ENCODE measurements at places on chromosomes 12 and 14.
A peak's percentile ranks its signal among the peaks of the same experiment; 100 is the strongest.

DNA sequence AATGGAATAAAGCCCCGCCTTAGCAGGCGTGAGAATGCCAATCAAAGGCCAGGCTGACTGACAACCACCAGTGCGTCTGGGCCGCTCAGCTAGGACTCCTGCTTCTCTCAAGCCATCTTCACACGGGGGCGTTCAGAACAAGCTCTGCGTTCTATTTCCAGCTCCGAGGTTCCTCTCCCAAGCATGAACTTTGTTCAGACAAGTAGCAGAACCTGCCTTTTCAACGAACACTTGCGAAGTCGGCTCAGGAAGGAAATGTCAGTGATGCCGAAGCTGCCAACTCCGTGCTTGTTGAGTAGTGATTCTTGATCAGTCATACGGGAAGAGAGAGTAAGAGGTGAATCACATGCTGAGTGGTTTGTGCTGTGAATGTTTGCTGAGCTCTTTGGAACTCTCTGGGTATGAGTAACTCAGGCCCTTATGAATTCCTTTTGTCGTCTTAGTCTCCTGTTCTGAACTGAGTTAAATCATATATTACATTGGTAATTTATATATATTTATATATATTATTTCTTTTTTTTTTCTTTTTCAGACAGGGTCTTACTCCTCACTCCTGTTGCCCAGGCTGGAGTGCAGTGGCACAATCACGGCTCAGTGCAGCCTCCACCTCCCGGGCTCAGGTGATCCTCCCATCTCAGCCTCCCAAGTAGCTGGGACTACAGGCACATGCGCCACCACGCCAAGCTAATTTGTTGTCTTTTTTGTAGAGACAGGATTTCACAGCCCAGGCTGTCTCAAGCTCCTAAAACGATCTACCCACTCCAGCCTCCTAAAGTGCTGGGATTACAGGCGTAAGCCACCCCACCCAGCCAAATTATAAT, 29.4 kb upstream of the BCL7A start:
- peak; percentile 99 for DNase-seq

DNA sequence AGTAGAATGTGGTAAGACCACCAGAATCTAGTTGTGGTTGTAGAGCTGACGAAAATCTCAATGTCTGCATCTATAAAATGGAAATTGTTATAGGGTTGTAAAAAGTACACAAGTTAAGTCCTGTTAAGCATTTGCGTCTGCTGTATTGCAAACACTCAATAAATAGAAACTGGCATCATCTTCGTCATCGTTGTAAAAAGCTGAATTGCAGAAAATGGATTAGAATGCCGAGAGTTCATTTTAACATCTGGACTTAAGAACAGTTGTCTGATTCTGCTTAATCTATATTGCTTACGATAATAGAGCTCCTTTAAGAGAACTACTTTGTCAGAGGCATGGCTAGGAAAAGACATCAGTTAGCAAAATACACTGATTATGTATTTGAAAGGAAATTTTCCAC, 33.2 kb downstream of the KCNMB4 start:
- DNase-seq, result no peak

GRCh38 chr14:85442996-85443395, 86.9 kb upstream of the FLRT2 start:
- no peak for DNase-seq

DNA sequence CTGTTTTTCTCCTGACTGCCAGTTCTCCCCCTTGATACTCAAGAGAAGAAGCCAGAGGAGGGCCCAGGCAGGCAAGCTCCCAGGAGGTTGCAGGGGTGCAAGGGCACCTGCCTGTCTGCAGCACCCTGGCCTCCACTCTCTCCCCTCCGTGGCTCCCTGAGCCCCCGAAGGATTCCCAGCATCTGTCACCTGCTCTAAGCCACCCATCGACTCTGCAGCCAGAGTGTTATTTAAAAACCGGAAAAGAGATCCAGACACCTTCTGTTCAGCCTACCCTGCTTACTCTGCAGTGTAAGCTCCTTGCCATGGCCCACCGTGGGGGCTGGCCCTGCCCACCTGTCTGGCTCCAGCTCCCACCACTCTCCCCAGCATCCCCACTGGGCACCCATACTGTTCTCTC, 121.4 kb downstream of the KSR2 start:
- DNase-seq, result no peak

GRCh38 chr14:89107626-89108025, 283.2 kb downstream of the TTC8 start:
- no peak for DNase-seq

- peak; percentile 1 for DNase-seq
These were observed 69.4 kb downstream of the GRIN2B start for GRCh38 chr12:13911756-13912554.

GRCh38 chr14:92600318-92601053, 86.9 kb downstream of the RIN3 start:
- DNase-seq, result peak; percentile 84

DNA sequence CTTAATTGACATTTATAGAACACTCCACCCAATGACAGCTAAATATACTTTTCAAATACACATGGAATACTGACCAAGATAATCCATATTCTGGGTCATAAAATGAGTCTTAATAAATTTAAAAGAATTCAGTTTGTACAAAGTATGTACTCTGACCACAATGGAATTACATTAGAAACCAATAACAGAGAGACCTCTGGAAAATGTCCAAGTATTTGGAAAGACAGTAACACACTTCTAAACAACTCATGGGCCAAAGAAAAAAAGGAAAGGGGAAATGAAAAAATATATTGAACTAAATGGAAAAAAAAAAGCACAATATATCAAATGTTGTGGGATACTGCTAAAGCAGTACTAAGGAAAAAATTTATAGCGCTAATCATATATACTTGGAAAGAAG, 52.0 kb downstream of the CRACR2A start:
- no peak for DNase-seq

- no peak for DNase-seq
These were observed 16.6 kb upstream of the DTX1 start for GRCh38 chr12:113039911-113040445.

DNA sequence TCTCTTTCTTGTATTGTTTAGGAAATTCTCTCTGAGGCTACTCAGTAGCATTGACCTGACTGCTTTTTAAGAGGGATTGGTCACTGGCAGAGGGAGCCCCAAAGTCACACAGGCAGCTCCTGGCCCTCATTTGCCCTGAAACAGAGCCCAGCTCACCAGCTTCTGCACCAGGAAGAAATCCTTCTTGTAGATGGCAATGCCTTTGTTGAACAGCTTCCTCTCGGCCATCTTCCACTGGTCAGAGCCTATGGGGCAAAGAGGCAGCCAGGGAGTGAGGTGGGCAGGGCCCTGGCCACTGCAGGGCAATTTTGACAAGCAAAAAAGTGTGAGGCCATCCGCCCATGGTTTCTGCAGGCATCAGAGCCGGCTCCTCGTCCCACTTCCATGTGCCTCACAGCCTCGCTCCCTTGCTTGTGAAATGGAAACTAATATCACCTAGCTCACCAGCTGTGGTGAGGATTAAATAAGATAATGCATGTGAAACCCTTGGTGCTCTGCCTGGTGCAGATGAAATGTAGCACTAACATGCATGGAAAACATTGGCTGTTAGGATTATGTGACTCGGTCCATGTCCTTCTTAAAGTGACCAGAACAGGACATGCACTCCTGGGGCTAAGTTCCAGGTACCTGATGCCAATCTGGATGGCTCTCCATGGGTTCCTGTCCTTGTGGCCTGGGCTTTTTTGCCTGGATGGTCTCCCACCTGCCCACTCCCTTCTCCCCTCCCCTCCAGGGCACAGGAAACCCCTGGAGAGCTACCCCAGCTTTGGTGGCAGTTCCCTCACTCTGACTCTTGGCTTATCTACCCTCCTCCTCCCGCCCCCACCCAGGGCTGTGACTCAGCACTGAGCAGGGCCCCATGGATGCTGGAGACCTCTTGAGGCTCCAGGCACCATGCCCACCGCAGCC, 11.2 kb upstream of the PNMA1 start:
- DNase-seq, result peak; percentile 83

- no peak for DNase-seq
These were observed 250.9 kb upstream of the CRY1 start for GRCh38 chr12:107344035-107344808.

DNA sequence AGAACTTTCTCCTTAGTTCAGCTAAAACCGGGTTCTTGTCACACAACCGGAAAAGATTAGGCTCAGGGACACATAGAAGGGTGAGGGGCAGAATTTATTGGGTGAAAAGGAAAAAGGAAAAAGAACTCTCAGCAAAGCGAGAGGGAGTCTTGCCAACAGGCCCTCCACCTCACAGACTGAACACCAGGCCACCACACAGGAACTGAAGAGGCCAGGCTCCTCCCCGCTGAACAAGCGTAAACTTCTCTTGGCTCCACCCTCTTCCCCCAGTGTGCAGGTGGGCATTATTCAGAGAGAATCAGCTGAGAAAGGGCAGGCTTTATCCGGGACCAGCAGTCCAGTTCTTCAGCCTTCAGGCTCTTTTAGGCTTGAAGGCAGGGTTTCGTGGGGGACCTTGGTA, 125.6 kb upstream of the FGD4 start:
- DNase-seq, result no peak

DNA sequence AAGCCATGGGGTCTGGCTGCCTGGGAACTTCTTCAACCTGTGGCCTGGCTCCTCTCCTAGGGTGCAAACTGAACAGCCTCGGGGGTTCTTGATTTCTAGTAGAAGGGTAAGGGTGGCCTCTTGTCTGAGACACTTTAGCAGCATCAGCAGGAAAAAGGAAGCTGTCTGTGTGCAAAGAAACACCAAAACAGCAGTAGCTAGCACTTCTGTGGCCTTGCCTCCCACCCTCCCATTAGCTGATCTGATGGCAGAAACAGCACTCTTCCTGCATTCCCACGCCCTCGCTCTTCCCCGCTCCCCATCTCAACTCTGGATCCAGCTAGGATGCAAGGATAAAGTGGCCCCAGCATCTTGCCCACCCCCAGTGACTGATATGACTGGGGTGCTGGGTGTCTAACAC, 20.7 kb downstream of the SLC7A8 start:
- no peak for DNase-seq

GRCh38 chr12:56760460-56760859, 2.7 kb upstream of the HSD17B6 start:
- no peak for DNase-seq

- DNase-seq, result no peak
These were observed 477.1 kb downstream of the SLC16A7 start for GRCh38 chr12:60072911-60073310.

GRCh38 chr12:70645494-70646317, 8.5 kb upstream of the PTPRB start:
- DNase-seq, result no peak

- DNase-seq, result no peak
These were observed 21.4 kb downstream of the PACS2 start for GRCh38 chr14:105335735-105336476.

DNA sequence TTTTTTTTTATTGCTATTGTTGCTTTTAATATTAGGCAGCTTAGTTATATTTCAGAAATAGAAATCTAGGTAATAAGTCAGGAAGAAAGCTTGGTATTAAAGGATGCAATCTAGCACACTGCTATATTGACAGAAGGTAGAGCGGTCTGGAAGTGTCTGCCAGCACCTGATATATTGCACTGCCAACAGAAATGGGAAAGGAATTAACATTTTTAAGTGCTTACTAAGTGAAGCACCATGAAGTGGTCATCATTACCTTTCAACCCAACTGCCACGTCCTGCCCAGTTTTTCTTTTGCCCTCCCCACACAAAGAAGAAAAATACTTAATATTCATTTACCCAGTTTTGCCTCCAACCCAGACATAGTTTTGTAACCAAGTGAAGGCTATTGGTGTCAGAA, 163.5 kb downstream of the KITLG start:
- no peak for DNase-seq

GRCh38 chr14:58716706-58717105, 78.9 kb downstream of the DACT1 start:
- DNase-seq, result peak; percentile 42

DNA sequence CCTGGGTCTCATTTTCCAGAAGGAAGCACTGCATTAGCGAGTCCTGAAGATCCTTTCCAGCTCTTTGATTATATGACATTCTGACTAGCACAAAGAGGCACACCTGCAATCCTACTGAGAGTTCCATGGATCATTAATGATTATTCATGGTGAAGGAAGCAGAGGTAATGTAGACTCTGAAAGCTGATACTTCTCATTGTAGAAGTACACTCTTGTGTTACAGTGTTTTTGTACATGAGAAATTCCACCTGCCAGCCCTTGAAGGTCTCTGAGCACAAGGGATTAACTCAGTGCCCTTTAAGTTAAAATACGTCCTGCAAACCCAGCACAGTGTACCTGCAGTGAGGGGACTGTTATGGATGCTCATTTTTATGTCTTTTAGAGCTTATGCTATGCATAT, 558.8 kb upstream of the FBXO33 start:
- DNase-seq, result no peak

DNA sequence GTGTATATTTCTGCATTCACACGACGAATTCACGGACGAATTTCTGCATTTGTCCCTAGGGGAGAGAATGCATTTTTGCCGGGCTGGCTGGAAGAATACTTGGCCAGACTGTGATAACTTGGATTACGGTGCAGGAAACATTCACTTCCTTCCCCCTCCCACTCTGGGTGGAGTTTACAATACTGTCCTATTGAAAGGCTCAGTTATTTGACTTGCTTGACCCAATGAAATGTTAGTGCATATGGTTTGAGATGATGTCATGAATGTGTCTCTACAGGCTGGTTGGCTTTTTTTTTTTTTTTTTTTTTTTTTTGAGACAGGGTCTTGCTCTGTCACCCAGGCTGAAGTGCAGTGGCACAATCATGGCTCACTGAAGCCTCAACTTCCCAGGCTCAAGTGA, 90.7 kb upstream of the NOS1 start:
- no peak for DNase-seq

DNA sequence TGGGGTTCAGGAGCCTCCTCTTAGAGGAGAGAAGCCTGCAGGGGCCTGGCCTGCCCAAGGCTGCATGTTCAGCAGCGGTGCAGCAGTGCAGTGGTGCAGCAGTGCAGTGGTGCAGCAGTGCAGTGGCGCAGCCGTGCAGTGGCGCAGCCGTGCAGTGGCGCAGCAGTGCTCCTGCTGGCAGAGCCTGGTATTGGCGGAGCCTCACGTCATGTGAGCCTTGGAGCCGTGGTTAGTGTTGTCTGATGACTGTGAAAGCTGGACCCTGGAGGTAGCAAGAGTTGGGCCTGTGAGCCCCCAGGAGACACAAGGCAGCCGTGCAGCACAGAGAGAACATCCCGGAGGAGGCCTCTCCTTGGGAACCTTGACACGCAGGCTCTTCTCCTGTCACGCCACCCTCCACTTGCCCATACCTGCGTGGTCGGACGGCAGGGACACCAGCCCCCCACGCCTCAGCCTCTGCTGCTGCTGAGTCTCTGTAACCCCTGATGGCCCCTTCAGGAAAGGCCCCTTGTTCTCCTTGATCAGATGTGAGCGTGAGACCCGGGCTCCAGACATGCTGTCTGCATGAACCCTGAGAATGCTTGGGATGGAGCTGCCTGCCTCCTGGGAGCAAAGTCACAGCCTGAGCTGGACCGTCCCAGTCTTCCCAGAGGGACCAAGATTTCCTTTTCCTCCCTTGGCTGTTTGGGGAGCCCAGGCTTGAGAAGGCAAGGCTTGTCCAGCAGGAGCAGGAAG, 193.7 kb downstream of the KIF26A start:
- peak; percentile 58 for DNase-seq

GRCh38 chr14:39666386-39666785, 234.2 kb upstream of the FBXO33 start:
- DNase-seq, result no peak

Measured in osteoblast (primary cell).